ENCODE measurements at places on chromosomes 1 and 21. TPM values are rescaled to one million over a fixed set of nuclear protein-coding genes. Genes with fewer than 3 reads are reported as not detected.

Gene DNM3
- total RNA-seq = 0.40 TPM

Gene C1orf56
- 6.2 TPM for total RNA-seq

Gene SLC37A1
- total RNA-seq = 3.1 TPM

Gene SMIM1
- 0.70 TPM for total RNA-seq

Gene SHISA4
- total RNA-seq = 16.9 TPM
